Ammon's horn (tissue), 1 donor: ENCODE measurements at places on chromosomes 7 and 10.
A peak's percentile ranks its signal among the peaks of the same experiment; 100 is the strongest.

DNA sequence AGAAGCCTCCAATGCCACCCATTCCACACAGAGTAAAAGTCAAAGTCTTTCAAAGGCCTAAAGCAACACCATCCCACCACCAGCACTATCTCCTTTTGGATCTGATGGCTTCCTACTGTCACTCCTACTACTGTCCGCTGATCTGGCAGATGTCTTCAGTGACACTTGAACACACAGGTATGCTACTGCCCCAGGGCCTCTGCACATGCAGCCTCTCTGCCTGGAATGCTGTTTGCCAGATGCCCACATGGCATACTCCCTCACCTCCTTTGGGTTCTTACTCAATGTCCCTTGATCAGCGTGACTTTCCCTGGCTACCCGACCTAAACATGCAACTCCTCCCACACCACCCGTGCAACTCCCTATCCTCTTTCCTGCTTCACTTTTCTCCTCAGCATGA is 512.4 kb downstream of the KCNMA1 start:
- DNase-seq = no peak

DNA sequence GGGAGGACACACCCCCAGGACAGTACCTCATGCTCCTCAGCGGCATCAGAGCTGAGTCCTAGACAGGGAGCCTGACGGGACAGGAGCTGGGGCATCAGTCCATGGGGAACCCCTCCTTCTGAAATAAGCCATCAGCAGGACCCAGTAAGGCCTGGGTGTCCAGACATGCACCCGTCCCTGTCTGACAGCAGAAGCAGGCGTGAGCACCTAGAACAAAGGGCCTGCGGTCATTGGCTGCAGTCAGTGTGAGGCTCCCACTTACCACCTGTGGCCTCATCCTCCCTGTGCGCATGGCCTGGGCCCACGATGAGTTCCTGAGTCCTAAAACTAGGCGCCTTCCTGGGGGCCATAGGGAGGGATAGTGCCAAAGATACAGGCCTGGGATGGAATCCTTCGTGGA is 484.7 kb downstream of the PTPRN2 start:
- DNase-seq = no peak

- DNase-seq = no peak
Measured at GRCh38 chr10:103141950-103142349, 51.1 kb downstream of the NT5C2 start.

GRCh38 chr7:141071260-141071854 is 2.5 kb upstream of the TMEM178B start:
- DNase-seq = peak; percentile 82

- no peak for DNase-seq
Measured at GRCh38 chr10:57094083-57094482, 733.0 kb upstream of the ZWINT start.

- DNase-seq = no peak
Measured at GRCh38 chr7:115271332-115272235, 349.7 kb downstream of the MDFIC start.

GRCh38 chr7:104252409-104253134 is 44.8 kb upstream of the ORC5 start:
- no peak for DNase-seq

- DNase-seq = peak; percentile 33
Measured at GRCh38 chr10:23694446-23694920, 255.6 kb downstream of the OTUD1 start.

DNA sequence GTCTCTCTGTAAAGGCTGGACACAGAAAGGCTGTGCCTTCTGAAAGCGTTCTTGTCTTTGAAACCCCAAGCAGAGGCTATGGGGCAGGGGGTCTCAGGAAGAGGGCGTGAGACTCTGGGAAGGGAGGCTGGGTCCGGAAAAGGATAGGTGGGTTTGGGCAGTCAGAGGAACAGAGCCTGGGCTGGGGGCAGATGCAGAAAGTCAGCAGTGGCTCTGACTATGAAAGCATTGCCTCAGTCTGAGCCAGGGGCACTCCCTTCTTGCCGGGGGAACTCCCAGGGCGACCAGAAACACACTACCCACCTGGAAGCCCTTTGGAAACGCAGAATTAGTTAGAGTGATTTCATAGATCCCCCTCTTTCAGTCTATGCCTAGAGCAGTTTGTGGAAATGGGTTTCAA is 72.0 kb downstream of the VWA2 start:
- no peak for DNase-seq

GRCh38 chr7:81672872-81673271 is 97.0 kb downstream of the HGF start:
- no peak for DNase-seq
